NCI-H2171 treated with DMSO at 0.1 percent for 48 hours (cell line): ENCODE measurements at places on chromosomes 2 and 18.

DNA sequence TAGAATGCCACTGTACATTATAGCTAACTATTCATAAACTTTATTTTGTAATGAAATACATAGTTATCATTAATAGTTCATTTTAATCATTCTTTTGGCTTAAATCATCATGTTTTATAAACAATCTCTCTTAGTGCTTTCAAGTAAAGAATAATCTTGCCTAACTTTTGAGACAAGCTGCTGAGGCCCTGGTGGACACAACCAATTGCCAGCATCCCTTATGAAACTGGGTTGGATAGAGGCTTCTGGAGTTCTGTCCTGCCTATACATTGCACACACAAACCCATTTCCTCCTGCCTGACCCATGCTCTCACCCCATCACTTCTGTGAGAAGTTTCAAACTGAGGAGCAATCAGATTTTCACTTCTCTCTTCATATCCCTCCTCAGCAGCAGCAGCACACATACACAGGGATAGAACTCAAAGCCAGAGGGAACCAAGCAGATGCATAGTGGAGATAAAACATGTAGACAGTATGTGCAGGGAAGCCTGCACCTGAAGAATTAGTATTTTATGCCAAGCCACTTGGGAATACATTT lies 450.0 kb upstream of the SLC14A2 start:
- no peak for DNase-seq

GRCh38 chr18:43563780-43564179 lies 286.5 kb upstream of the SYT4 start:
- DNase-seq = peak; percentile 78

DNA sequence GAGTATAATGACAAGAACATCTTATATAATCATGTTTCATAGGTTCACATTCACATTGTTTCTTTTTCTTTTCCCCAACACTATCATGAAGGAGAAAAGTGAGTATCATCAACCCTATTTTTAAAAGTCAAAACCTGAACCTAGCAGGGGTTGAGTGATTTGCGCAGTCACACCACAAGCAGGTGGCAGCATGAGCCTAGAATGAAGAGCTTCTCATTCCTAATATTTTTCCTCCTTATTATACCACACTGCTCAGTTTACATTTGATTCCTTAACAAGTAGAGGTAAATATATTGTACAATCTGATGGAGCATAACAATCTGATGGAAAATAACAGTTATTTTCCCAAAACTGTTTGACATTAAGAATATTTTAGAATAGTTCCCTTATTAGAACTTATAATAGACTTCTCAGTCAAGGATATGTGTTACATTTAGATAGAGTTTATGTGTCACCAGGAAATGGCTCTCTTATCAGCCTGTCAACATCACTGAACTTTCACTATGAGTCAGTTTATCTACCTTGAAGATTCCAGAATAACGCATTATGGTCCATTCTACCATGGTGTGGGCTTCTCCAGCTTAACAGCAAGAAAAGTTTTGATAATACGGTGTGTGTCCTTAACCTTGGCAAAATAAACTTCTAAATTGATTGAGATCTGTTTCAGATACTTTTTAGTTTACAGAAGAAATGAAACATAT lies 119.5 kb downstream of the NEB start:
- DNase-seq = no peak

DNA sequence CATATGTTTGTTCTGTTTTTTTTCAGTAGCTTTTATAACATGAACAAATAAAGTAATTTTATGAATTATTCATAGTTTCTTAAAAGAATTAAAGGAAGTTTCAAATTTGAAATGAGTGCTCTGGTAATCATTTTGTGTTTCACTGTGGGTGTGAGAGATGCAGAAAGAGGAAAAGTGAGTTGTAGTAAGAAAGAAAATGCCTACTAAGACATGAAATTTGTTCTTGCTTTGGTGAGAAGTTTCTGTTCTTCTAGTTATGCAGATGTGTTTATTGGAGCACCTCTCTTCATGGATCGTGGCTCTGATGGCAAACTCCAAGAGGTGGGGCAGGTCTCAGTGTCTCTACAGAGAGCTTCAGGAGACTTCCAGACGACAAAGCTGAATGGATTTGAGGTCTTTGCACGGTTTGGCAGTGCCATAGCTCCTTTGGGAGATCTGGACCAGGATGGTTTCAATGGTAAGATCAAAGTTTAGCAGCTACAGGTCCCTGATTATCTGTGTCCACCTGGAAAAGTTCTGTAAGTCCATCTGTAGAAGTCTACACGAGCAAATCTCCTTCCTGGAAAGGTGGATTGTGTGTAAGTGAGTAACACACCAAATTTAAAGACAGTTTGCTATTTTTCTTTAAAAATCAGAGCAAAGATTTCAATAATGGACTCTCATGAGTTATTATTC lies 51.4 kb downstream of the ITGAV start:
- no peak for DNase-seq

DNA sequence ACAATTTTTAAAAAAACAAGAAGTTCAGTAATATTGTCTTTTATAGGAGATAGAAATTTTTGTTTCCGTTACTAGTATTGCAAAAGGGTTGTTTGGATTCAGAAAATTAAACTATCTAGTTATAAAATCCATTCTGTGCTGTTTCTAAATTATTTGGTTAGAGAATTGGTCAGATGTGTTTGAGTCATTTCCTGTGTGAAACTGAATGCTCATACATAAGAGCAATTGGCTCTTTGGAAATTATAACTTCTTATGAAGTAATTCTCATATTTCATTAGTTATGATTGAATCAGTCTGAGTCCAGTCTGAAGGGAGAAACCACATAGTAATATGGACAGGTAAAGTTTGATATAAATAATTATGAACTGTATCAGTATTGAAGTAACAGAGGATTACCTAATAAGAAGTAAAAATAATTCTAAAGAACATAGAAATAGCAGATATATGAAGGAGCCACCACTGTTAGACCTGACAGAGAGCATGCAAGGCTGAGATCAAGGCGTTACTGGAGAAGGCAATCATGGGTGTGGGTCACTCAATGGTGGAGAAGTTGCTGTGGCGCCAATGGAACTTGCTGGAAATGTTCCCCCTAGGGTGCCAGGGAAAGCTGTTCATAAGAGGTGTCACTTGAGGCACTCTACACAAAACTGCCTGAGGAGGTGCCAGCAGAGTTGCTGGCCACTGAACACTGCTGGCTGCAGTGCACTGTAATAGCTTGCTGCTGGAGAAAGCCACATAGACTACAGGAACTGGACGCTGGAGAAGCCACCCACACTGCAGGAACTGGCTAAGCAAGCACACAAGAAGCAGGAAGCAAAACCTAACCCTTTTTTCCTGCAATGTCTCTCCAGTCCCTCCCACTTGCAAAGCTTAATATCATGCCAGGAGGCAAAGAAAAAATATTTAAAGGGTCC lies 18.0 kb upstream of the FAP start:
- DNase-seq = no peak

DNA sequence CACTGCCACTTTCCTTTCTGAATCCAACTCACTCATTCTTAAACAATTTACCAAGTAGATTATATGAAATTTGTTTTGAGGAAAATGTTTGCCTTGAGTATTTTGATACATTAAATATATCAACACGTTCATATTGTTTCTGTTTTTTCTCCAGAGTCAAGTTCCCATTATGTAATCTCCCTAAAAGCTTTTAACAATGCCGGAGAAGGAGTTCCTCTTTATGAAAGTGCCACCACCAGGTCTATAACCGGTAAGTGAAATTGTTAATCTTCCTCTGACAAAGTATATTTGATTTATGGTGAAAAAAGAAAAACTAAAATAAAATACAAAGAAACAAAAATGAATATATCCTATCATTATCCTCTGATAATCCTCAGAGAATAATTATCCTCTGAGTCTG lies 838.6 kb downstream of the MBD2 start:
- no peak for DNase-seq

DNA sequence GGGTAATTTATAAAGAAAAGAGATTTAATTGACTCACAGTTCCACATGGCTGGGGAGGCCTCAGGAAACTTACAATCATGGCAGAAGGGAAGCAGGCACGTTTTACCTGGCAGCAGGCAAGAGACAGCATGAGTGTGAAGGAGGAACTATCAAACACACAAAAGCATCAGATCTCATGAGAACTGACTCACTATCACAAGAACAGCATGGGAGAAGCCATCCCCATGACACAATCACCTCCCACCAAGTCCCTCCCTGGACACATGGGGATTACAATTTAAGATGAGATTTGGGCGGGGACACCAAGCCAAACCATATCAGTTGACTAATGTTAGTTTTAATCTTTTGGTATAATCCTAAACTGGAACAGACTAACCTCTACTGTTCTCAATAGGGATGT lies 49.1 kb upstream of the CPO start:
- DNase-seq = no peak

DNA sequence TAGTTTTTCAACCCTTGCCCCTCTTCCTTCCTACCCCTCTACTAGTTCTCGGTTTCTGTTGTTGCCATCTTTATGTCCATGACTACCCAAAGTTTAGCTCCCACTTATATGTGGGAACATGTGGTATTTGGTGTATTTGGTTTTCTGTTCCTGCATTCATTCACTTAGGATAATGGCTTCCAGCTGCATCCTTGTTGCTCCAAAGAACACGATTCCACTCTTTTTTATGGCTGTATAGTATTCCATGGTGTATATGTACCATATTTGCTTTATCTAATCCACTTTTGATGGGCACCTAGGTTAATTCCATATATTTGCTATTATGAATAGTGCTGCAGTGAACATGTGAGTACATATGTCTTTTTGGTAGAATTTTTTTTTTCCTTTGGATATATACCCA lies 20.6 kb upstream of the DSC1 start:
- no peak for DNase-seq

GRCh38 chr2:48365476-48365875 lies 164.5 kb upstream of the STON1 start:
- no peak for DNase-seq

GRCh38 chr2:230219419-230220331 lies at the start of gene SP110:
TSS of gene SP110 (minus strand) at chr2:230219984. CDS start at chr2:230216927, 3,057 bp downstream.
- no peak for DNase-seq

DNA sequence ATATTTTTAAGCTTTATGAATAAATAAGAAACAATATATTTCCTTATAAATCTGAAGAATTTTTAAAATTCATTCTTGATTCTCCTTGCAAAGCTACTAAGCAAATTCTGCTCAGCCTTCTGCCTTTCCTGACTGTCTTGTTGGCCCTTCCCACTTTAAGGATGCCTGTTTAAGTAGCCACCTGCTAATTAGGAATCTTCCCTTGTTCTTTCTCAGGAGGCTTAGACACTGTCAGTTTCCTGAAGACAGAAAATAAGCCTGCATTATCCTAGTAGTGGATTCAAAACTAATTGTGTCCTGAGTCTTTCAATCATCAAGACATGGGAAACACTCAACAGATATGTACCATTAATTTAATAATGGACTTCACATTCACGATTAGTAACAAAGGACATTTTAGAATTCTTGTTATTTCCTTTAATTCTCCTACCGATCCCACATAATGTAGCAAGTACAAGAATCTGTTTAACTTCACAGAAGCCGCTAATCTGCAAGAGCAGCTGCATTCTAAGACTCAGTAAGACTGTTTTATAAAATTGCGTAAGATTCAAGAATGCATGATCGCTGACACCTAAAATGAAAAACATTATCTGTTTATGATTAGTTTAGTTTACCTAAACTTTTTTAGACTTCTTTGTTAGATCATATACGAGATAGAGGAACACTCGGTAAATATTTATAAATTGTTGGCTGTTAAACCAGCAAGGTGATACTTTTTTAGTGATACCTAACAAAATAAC lies 445.4 kb upstream of the DSEL start:
- DNase-seq = no peak

- DNase-seq = no peak
These were observed 400.6 kb upstream of the CHST9 start for GRCh38 chr18:27585602-27586173.

DNA sequence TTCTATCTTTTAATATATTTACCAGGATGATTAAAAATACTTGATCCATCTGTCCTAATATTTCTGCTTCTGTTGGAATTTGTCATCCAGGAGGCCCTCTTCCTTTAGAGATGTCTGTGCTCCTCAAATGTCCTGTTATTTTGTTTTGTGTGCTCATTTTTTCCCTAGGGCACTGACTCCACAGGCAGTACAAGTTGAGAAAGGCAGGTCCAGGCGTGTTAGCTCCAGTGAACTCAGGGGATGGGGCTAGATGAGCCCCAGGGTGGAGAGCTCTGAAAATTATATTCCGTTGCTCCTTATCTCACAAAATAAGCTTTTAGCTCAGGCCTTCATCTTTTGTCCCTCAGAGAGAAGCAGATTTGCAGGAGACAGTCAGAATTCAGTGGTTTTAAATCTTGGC lies 105.7 kb downstream of the SLC4A3 start:
- peak; percentile 70 for DNase-seq

GRCh38 chr2:62465741-62466502 lies 40.1 kb downstream of the TMEM17 start:
- DNase-seq = no peak

- no peak for DNase-seq
These were observed 316.2 kb upstream of the REV1 start for GRCh38 chr2:99805930-99806476.

DNA sequence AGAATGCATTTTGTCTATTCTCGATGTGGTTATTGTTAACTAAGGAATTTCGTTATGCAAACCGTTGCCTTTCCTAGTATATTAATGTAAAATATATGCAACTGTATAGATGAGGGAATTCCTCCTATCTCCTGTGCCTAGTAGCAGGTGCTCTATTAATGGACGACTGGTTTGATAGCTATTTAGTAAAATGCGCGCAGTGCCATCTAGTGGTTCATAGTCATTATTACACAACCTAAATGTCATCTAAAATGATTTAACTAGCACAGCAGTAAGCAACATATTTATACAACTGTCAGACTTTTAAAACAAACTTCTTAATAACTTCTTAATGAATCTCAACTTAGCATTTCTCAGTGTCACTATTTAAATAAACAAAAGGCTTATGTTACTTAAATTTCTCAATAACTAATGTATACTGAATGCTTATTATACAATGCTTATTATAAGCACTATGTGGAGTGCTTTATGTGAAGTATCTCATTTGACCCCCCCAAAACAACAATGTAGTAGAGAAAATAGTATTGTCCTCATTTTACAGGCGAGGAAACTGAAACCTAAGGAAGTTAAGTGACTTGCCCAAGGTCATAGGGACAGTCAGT lies 77.9 kb downstream of the DTNA start:
- DNase-seq = peak; percentile 81

- DNase-seq = no peak
These were observed 281.5 kb upstream of the EPAS1 start for GRCh38 chr2:46015671-46016070.

DNA sequence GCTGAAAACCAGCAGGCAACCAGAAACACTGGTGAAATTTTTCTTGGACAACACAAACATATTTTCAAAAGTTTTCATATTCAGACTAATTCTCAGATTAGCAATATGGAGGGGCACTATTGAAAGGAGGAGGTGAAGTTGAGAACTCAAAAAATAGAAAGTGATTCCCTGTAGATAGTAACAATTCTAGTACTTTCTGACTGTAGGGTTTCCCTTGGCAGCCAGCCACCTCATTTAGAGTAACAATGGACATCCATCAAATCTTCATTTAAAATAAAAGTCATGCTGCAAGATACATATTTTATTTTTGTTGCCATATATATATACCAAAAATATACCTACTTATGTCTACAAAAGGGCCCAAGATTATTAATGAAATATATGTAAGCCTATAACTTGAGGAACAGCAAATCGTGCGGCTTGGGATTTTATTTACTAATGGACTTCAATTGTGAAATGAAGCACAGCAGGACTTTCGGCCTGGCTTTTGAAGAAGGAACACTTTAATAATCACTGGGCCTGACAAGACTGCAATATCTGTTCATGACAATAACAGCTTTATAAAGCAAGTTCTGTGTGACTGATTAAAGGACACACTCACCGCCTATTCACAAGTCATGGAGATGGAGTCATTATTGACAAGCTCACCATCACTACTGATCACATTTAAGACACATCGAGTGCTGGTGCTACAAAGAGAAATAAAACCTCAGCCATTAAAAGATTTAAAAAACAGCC lies 6.8 kb upstream of the NR4A2 start:
- no peak for DNase-seq
